ENCODE measurements at places on chromosomes 4 and X.

GRCh38 chr4:115491686-115492085 lies 378.3 kb upstream of the NDST4 start:
- no peak for DNase-seq

DNA sequence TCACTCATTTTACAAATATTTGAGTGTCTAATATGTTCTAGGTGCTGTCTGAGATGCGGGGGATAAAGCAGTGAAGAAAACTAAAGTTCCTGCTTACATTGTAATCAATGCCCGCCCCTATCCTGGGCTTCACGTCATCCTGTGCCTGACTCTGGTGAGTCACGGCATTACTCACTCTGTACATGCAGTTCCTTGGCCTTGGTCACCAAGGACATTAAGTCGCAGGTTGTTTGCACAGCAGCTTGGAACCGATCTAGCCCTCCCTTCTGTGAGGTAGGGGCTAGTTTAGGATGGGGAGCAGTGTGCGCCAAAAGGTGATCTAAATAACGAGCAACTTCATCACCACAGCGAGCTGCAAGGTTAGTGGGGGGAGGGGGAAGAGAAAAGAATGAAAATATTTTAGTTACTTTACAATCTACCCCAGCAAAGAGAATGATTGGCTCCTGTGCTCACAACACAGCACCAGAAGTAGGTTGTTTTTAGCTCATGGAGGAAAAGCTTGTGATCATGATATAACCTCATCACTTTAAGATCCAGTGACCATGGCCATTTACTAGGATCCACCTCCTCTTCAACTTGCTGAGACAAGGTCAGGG lies 48.0 kb upstream of the HDAC8 start:
- DNase-seq, result peak; percentile 10

DNA sequence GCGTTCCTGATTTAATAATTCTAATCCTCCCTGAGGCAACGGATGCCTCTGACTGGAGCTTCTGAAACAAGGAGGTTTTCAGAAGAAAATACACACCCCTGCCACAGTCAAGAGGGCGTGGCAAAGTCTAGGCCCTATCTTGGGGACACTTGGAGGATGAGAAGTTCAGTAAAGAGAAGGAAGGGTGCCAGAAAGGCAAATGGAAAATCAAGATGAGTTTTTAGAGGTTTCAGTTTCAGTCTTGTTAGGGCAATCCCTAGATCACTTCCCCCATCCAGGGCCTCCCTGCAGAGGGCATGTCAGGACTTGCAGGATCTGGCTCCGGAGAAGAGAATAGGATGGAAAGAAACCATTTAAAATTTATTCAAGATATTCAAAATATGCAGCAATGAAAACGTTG lies 28.5 kb upstream of the FGF2 start:
- DNase-seq, result no peak

DNA sequence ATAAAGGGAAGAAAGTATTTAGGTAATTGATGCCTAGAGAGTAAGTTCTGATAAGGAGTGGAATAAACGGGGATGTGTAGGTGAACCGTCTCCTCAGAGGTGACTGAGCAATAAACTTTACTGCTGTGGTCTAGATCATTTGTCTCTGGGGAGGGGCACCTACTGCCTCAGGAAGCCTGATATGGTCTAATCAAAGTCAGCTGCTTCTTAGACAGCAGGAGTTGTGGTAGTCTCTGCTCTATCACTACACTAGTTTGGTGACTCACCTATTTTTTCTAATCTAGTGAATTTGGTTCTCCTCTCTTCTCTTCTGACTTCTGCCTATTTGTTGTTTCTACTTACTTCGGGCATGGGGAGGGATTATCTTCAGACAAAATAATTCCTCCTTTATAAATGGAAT lies 95.1 kb upstream of the STIM2 start:
- DNase-seq, result no peak

- DNase-seq, result no peak
Measured at GRCh38 chr4:119721878-119722277, 93.3 kb upstream of the PDE5A start.

GRCh38 chrX:120857240-120857639 lies 18.4 kb downstream of the CT47B1 start:
- DNase-seq, result no peak

GRCh38 chrX:2679534-2680485 lies 11.3 kb upstream of the CD99 start:
- no peak for DNase-seq

GRCh38 chrX:50799531-50799961 lies 14.4 kb downstream of the SHROOM4 start:
- no peak for DNase-seq

DNA sequence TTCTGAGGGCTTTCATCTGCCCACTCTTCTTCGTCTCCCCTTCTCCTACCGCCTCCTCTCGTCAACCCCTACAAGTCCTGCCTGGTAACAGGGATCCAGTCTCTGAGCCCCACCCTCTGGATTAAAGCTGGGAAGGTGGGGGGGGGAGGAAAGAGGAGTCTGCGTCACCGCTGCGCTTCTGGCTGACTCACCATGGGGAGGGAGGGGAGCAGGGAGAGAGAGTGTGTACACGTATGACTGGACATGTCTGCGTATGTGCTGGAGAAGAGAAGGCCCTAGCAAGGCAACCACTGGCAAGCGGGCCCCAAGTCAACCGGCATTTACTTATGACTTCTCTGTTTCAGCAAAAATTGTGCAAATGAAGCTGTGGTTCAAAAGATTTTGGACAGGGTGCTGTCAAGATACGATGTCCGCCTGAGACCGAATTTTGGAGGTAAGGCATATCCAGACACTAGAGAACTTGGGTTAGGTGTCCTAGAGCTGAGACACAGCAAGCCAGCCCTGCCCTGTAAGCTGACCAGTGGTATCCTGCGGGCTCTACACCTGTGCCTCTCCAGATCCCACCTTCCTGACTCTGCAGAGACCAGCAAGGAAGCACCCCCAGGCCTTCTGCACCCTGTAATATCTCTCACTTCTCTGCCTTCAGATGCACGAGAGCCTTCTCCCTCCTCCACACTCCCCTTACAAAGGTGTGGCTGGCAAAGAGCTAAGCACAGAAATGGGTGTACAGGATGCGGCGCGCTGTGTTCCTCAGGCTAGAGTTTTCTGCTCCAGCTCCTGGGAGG lies 2.5 kb downstream of the GABRQ start:
- DNase-seq, result no peak

- DNase-seq, result no peak
Measured at GRCh38 chr4:55018978-55019377, 106.4 kb downstream of the KDR start.

GRCh38 chr4:81963015-81963762 lies 410.6 kb downstream of the HNRNPD start:
- DNase-seq, result no peak

- DNase-seq, result no peak
Measured at GRCh38 chr4:156560701-156561100, 410.9 kb downstream of the PDGFC start.

DNA sequence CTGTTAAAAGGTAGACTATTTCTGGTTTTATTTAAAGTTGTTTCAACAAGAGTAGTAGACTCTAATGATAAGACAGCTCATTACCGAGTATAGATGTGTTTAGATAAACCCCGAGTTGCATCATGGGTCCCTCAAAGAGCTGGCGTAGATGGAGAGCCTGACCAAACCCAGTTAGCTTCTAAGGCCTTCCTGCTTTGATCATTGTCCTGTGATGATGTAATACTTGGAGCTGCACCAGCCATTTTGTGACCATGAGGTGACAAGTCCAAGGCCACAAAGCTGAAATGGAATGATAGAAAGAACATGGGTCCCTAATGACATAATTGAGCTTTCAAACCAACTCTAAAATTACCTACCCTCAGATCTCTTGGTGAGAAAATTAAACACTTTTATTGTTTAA lies 66.6 kb upstream of the TAB3 start:
- DNase-seq, result no peak

GRCh38 chr4:36316607-36317006 lies 35.2 kb downstream of the DTHD1 start:
- DNase-seq, result no peak

DNA sequence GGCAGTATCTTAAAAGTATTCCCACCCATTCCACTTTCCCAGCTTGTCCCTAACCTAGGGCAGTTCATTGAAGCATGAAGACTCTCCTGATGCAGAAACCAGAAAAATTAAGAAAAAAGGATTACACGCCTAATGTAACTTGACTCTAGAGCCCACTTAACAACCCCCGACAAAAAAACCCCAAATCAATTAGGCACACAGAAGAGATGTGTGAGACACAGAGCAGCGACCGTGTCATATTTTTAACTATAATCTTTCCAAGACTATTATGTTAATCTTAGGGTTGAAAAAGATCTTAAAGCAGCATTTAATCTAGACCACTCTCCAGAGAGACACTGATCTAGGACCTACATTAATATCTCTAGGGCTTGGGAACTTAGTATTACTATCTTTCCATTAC lies 1.3 kb downstream of the YTHDC1 start:
- DNase-seq, result no peak

- no peak for DNase-seq
Measured at GRCh38 chr4:15469402-15470127, at the start of gene CC2D2A. Gene CC2D2A, plus strand, starts transcription at chr4:15469882. Its CDS starts 6,051 bp downstream, at chr4:15475933.

GRCh38 chr4:41213625-41214135 lies 662 bp downstream of the APBB2 start:
- DNase-seq, result no peak

GRCh38 chr4:95264843-95265242 lies 283.9 kb downstream of the UNC5C start:
- no peak for DNase-seq

DNA sequence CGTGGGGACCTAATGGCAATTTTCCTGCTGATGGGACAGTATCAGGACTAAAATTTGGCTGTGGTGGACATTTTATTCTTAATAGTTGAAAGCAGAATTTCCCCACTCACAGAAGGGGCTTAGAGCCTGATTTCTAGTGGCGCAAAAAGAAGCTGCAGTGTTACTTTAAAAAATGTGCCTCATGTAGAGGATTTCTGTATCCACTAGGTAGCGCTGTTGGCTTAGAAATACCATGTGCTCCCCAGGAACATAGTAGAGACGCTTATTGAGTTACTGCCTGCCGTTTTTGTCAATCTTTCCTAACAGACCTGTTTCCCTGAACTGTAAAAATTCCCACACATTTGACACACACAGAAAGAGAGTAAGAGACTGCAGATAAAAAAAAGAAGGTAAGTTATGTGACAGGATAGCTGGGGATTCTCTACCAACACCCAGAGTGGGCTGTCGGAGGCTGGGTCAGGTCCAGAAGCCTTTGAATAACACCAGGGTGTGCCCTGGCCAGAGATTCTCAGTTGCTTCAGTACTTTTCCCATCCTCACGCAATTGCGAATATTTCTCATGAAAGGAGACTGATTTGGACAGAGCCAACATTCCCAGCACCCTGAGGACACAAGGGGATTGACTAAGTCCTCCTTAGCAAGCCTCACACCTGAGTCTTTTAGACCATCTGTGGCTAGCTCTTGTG lies 88.4 kb downstream of the ZXDA start:
- DNase-seq, result no peak

DNA sequence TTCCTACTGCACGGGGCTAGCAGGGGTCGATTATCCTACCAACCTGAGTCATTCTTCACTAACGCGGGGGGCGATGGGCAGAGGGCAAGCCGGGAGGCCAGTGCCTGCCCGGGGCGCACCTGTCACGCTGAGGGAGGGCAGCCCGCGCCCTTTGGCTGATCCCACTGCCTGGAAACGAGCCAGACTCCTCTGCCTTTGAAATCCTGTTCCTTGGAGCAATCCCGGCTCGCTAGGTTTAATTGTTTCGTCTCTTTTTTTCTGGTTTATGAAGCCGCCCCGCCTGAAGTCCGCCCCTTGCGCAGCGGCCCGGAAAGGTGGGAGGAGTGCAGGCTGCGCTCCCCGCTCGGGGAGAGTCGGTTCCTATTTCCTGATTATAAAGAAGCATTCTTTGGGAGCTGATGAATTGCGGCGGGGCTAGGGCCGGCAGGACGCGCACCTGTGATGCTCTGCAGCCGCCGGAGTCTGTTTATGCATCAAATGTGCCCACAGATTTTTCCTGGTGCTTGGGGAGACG lies 484.2 kb downstream of the BCOR start:
- DNase-seq, result peak; percentile 31

DNA sequence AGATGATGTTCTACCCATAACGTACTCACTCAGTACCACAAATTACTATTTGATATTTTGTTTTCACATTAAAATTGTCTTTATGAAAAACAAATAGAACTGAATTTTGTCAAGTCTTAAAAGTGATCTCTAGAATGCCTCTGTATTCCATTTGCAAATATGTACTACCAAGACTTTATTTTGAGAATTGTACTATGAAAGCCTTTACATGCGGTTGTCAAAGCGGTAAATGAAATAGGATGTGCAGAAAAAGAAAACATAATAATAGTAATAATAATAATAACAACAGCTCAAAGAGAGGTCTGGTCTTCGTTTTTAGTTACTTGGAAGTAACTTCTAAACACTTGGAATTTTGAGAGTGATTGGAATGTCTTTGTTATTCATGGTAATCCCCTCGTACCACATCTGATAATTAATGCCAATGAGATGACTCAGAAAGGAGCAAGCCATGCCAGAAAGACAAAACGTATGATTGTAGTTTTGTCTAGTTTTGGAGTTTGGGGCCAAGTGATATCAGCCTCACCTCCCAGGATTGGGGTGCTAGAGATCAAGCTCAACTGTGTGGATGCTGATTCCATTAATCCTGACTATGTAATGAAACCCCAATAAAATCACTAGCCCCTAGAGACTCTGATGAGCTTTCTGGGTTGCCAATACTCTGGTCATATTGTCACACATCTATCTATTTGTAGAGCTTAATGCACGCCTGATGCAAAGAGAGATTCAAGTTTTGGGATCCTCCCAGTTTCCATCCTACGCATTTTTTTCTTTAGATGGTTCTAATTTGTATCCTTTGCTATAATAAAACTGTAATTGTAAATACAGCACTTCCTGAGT lies 20.2 kb upstream of the CTSO start:
- no peak for DNase-seq

DNA sequence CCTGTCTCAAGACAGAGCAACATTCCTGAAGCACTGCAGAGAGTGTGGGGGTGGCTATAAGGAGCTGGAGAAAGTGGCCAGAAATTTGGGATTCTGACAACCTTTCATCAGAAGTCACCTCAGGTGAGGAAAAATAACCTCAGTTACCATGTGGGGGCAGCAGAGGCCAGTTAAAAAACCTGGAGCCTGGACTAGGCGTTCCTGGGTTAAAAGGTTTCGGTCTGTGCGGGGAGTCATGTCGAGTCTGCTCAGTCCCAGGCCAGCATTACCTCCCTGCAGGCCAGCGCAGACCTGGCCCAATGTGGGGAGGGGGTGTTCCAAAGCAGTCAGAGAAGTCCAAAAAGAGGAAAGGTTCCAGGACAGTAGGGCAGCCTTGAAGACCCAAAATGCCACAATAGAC lies 10.9 kb upstream of the NALF2 start:
- peak; percentile 39 for DNase-seq

DNA sequence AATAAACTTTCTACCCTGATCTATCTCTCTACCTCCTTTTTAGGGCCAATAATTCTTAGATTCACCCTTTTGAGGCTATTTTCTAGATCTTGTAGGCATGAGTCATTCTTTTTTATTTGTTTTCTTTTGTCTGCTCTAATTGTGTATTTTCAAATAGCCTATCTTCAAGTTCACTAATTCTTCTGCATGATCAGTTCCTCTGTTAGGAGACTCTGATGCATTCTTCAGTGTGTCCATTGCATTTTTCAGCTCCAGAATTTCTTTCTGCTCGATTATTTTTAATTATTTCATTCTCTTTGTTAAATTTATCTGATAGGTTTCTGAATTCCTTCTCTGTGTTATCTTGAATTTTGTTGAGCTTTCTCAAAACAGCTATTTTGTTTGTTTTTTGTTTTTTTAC lies 11.3 kb downstream of the CXorf58 start:
- no peak for DNase-seq
